ENCODE measurements at places on chromosomes 7 and 10. TPM values are rescaled to one million over a fixed set of nuclear protein-coding genes. Genes with fewer than 3 reads are reported as not detected.
A peak's percentile ranks its signal among the peaks of the same experiment; 100 is the strongest.

FRAT1 gene
- 2.9 TPM for polyA plus RNA-seq

CAV2 gene
- polyA plus RNA-seq: 85.3 TPM

SUN3 gene
- 0.29 TPM for polyA plus RNA-seq

ACBD5 gene
- 24.2 TPM for polyA plus RNA-seq

PPP1R3A gene
- polyA plus RNA-seq: 4.6 TPM

CPN1 gene
- polyA plus RNA-seq: not detected

CALN1 gene
- 0.29 TPM for polyA plus RNA-seq

CLCN1 gene
- not detected for polyA plus RNA-seq

GRCh38 chr10:67780759-67781538, 57.0 kb downstream of the DNAJC12 start:
- no peak for DNase-seq

- no peak for DNase-seq
Observed at GRCh38 chr10:114507449-114507848, 103.1 kb upstream of the AFAP1L2 start.

DNA sequence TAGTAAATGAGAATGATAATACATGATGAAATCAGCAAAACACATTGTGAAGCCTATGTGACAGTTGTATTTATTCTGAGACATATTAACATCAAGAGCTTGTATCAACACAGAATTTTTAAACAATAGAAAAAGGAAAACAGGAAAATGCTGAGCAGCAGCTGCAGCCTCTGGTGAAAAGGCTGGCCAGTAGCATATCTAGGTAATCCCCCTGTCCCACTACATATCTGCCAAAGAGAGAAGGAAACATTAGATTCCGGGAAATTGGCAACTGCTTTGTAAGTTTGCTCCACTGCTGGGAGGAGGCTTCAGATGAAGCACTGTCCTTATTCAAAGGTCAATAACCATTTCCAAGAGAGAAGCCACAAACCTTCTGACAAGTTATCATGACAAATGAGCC, 89.4 kb downstream of the RALA start:
- no peak for DNase-seq

GRCh38 chr10:86290933-86291615, 75.5 kb downstream of the GRID1 start:
- DNase-seq: no peak

- DNase-seq: no peak
Observed at GRCh38 chr10:108789919-108790318, 1133.4 kb downstream of the XPNPEP1 start.

- no peak for DNase-seq
Observed at GRCh38 chr7:16592395-16592794, 53.2 kb downstream of the ANKMY2 start.

GRCh38 chr10:67666416-67667034, 29.5 kb downstream of the CTNNA3 start:
- peak; percentile 17 for DNase-seq

DNA sequence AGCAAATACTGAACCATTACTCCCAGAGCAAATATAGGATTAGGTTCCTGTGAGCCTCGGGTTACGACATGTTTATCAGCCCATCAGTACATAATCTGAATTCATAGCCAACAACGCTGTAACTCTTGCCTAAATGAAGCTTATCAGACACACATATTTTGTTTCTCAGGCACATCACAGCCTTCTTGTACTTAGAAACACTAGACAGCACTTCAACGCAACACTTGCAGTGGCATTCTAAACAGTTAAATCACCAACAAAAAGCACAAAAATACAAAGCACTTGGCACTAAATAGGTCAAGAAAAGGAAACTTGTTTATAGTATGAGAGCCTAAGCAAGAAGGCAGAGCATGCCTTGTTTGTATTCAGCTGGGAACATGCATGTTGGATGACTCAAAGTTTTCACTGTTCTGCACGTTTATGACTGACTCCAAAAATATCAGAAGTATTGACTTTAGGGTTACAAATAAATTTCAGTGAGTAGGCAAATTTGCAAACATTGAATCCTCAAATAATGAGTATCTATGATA, 75.0 kb downstream of the VPS50 start:
- no peak for DNase-seq

- DNase-seq: no peak
Observed at GRCh38 chr10:129760003-129760315, 204.1 kb downstream of the EBF3 start.

- no peak for DNase-seq
Observed at GRCh38 chr7:135361788-135362187, 128.2 kb downstream of the STRA8 start.

GRCh38 chr7:67512481-67512880, 515.8 kb downstream of the TYW1 start:
- no peak for DNase-seq

DNA sequence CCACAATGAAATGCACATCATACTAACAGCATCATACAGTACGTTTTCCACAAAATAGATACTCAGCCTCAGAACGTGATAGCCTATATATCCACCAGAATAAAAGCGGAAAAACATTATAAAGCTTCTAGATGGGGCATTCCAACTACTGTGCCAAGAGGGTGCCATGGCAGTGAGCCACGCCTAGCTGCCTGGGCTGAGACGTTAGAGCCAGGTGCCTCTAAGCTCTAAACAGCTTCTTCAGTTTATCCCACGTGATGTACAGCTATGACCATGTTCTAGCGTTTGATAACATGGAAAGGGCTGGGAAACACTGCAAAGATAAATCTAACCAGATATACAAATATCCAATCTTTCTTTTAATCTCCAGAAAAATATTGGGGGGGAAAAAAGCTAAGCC, 17.8 kb downstream of the USP6NL start:
- DNase-seq: no peak

GRCh38 chr7:130387306-130387627, 7.0 kb downstream of the CPA1 start:
- no peak for DNase-seq

DNA sequence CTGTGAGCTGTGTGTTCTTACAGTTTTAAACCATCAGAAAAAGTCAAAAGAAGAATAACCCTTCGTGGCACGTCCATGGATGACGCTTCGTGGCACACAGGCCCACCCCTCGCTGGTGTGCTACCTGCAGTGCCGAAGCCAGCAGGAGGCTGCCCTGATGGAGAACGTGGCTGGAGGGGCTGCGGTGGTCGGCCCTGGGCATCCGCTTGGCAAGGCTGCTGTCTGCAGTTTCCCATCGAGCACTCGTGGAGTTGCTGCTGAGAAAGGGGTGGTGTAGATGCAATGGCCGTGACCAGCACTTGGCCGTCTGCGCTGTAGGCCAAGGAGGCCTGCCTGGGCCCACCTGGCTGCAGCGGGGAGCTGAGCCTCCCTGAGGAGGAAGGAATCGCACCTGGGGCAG, 3.2 kb upstream of the ADGRA1 start:
- no peak for DNase-seq

DNA sequence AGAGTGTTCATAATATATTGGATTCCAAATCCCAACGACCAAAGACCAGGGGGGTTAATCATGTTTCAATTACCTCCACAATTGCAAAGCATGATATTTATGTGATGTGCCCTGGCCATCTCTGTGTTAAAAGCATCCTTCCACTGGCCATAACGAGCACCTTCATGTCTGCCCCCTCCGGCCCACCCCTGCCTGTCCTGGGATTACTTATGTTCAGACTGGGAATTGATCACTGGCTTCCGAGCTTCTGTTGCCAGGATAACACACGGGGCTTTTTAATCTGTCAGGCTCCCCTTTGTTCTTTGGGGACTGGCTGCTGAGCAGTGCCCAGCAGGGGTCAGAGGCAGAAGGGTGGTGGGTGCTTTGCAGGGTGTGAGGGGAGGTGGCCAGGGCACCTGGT, 13.7 kb upstream of the CHST15 start:
- no peak for DNase-seq

DNA sequence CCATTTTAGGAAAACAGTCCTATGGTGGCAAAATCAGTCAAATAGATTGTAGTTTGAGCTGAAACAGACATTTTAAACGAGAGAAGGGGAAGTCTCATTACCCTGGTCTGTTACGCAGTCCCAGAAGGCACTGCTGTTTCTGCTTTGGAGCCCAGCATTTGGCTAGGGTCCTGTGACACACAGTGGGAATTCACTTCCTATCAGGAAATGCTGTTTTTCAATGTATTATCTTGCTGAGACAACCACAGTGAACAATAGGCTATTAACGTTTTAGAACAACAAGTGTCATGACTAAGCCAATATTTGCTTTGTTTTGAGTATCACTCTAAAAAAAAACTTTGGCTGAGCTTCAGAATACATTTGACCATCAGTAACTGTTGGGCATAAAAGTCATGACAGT, 74.1 kb downstream of the ADD3 start:
- no peak for DNase-seq

GRCh38 chr10:62584731-62585130, 210.6 kb downstream of the ZNF365 start:
- DNase-seq: no peak

GRCh38 chr7:29106669-29106988, 39.7 kb downstream of the CPVL start:
- DNase-seq: no peak

DNA sequence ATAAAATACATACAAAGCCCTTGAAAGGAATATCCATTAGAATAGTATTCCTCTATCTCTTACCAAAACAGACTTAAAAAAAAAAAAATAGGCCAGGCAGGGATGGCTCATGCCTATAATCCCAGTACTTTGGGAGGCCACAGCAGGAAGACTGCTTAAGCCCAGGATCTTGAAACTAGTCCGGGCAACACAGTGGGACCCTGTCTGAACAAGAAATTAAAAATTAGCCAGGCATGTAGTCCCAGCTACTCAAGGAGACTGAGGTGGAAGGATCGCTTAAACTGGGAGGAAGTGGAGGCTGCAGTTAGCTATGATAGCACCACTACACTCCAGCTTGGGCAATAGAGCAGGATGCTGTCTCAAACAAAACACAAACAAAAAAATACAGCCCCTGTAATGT, 9.6 kb downstream of the PDLIM1 start:
- DNase-seq: no peak

DNA sequence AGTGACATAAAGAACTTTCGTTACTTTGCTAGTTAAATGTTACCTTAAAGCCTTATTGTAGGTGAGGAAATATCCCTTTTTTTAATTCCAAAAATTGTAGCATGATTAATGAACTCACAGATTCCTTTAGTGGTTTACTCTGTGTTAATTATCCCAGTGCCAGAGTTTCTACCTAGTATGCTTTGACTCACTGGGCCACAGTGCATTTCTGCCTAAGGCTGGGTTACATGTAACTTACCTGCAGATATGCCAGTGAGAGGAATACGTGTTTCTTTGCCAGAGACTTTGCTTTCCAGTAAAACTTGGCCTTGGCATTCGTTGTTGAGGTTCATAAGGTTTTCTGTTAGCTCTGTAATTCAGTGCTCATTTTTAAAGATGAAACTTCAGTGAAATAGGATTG, 380.8 kb upstream of the LRGUK start:
- no peak for DNase-seq

DNA sequence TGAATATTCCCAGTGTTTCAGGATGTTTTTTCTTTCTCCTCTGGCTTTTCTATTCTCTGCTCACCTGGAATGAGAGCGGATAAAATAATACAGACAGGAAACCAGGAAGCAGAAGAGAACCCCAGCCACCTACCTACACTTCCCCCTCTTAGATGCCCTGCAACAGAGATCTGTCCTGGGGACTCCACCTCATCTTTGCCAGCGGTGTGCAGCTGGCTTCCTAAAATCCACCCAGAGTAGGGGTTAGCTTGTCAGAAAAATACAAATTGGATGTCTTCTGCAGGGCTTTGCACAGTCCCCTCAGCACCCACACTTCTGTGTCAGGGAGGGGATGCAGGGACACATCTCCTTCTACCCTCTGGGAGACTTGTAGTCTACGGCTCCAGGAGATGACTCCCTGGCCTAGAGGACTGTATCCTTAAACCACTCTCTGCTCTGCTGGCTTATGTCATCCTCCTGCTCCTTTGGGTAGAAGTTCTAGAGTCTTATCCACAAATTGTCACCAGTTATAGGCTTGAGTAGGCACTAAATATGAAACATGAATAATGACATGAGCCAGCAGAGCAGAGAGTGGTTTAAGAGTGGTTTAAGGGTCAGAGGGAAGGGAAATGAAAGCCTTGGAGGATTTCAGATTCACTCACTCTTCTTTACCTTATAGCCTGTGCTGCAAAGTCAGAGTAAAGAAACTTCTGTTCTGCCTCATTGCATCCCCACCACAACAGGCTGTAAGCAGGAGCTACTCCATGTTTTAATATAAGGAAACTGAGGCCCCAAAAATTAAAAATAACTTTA, 749.4 kb downstream of the AUTS2 start:
- no peak for DNase-seq

GRCh38 chr7:12550956-12551355, 19.6 kb upstream of the SCIN start:
- no peak for DNase-seq

DNA sequence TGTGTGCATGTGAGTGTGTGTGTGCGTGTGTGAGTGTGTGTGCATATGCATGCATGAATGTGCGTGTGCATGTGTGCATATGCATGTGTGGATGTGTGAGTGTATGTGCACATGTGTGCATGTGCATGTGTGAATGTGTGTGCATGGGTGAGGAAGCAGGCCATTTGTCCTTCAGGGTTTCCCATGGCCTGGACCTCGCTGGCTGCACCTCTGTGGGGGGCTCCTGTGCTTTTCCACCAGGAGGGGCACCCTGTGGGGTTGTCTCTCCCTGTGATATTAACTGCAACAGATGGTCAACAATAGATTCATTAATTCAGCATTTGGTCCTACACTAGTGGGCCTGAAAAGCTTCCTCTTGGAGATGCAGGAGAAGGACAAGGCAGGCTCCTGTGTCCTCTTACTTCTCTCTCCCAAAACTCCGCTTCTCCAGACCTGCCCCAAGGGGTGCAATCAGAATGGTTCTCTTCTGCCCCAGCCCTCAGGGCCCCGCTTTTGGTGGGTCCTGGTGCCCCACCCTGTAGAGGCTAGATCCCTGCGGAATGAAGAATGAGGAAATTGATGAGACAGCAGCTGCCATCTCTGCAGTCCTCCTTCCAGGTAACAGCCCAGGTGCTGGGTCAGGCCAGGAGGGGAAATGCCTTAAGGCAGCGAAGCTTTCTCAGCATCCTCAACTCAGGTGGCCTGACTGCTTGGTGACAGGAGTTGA, 41.5 kb upstream of the NUB1 start:
- no peak for DNase-seq

GRCh38 chr10:77771851-77772250, 134.2 kb upstream of the KCNMA1 start:
- no peak for DNase-seq

- DNase-seq: no peak
Observed at GRCh38 chr7:132311733-132312132, 264.5 kb downstream of the PLXNA4 start.

GRCh38 chr7:51543801-51544553, 227.4 kb upstream of the COBL start:
- DNase-seq: no peak

DNA sequence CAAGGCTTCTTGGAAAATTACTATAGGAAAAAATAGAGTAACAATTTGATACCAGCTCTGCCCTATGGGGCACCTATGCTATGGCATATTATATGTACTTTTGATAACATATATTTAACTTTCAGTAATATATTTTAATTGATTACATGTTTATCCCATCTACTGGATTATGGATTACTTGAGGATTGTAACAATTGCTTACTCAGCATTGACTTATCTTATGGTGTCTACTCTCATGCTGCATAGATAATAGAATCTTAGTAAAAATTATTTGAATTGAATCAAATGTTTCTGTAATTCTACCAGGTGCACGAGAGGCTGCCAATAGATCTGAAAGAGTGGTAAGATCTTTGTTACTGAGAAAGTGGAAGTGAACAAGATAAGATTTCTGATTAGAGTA, 57.8 kb upstream of the CALCR start:
- DNase-seq: no peak
